CD4-positive, alpha-beta T cell treated with Interleukin-6 at 100 ng/mL for 8 hours (primary cell): ENCODE measurements at places on chromosomes 6 and 20.

GRCh38 chr6:24900917-24901697, 34.7 kb downstream of the RIPOR2 start:
- DNase-seq: no peak

- no peak for DNase-seq
Measured at GRCh38 chr20:44582311-44583025, at the start of gene PKIG. Gene PKIG (plus strand): TSS chr20:44582579. CDS start chr20:44614557, 31,978 bp downstream.

DNA sequence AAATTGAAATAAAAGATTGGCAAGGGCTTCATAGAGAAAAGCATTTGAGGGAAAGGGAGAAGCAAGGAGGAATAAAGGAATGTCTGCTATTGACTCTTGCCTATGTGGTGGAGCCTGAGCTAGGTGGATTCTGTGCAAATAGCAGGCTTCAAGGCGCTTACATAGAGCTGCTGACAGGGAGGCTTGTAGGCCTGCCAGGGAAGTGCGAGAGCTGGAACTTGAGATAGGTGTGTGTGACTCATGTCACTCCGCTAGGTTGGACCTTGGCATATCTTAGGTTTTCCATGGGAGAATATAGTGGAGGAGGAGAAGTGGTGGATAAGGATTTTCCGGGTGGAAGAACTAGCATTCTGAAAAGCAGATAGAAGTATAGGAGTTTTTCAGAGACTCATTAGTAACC, 14.0 kb downstream of the SNRNP48 start:
- no peak for DNase-seq

DNA sequence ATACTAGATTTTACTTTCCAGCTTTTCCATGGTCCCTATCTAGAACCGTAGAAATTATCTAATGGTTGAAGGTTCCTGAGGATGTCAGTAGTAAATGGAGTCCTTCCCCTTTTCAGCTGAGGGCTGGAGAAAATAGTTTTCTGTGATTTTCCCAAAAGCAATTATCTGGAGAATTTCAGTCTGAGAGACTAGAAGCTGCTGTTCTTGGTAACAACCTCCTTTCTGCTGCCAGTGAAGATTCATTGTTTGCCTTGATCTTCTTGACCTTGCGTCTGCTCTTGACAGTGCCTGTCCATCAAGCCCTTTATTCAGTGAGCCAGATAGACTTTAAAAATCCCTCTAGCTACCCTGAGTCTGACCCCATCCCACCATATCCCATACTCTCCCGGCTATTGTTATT, 73.1 kb downstream of the PHACTR2 start:
- no peak for DNase-seq

GRCh38 chr20:42441864-42442331, 747.8 kb downstream of the PTPRT start:
- DNase-seq: no peak

- no peak for DNase-seq
Measured at GRCh38 chr20:50879649-50880550, 51.3 kb downstream of the ADNP start.

- DNase-seq: no peak
Measured at GRCh38 chr6:74041420-74041819, 345.4 kb downstream of the CD109 start.

- DNase-seq: no peak
Measured at GRCh38 chr20:38353316-38353715, 7.0 kb downstream of the LBP start.

DNA sequence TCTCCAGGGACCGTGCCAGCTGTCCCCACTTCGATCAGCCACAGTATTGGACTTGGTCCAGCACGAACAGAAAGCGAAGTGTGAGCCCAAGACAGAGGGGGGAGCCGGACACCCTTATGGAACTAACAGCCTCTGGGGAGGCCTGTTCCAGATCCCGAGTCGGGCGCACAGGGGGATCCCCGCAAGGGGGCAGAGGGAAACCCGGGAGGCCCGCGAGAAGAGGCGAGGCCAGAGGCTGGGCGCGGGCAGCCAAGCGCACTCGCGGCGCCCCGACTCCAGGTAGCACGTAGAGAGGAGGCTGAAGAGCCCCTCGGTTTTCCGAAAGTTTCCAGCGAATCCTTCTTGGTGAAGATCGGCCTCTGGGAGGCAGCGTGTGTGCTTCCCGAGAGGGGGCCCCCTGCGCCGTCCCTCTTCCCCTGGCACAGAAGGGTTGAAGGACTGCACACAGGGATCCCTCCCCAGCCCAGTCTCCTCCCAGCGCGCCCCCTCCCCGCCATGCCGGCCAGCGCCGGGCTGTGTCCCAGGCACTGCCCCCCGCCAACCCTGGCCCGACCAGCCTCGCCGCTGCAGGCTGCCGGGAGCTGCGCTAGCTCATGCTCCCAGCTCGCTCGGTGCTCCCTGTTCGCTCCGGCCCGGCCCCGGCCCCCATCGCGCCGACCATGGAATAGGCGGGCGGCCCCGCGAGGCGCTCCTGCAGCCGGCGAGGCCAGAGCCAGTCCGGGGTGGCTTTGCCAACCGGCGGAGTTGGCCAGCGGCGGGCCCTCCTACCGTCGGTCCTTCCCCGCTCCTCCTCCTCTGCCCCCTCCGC, 577 bp upstream of the SLC24A3 start:
- DNase-seq: no peak

GRCh38 chr6:125020385-125020784, 58.1 kb downstream of the RNF217 start:
- DNase-seq: no peak

- DNase-seq: no peak
Measured at GRCh38 chr6:32979720-32980487, 11.5 kb downstream of the BRD2 start.

- no peak for DNase-seq
Measured at GRCh38 chr20:23032056-23032749, 2.9 kb upstream of the SSTR4 start.

GRCh38 chr6:7671076-7671475, 54.8 kb upstream of the BMP6 start:
- no peak for DNase-seq

GRCh38 chr6:138691595-138692057, 81.9 kb upstream of the CCDC28A start:
- DNase-seq: no peak

GRCh38 chr6:42968126-42968701, 7.7 kb downstream of the GNMT start:
- no peak for DNase-seq

GRCh38 chr6:157990321-157991066, 8.8 kb downstream of the SYNJ2 start:
- DNase-seq: peak; percentile 36

- no peak for DNase-seq
Measured at GRCh38 chr6:46174904-46175303, 4.1 kb upstream of the ENPP5 start.

GRCh38 chr6:132919045-132919860, 104.9 kb downstream of the RPS12 start:
- DNase-seq: no peak

- no peak for DNase-seq
Measured at GRCh38 chr20:25565578-25566157, 19.7 kb downstream of the NINL start.

- DNase-seq: no peak
Measured at GRCh38 chr6:30763618-30764489, 19.5 kb upstream of the IER3 start.

GRCh38 chr6:78909391-78909790, 42.0 kb downstream of the IRAK1BP1 start:
- DNase-seq: no peak
